NCI-H510A (cell line): ENCODE measurements at places on chromosomes 16 and 17.

GRCh38 chr17:71900621-71901229 is 220.1 kb upstream of the SOX9 start:
- no peak for DNase-seq

DNA sequence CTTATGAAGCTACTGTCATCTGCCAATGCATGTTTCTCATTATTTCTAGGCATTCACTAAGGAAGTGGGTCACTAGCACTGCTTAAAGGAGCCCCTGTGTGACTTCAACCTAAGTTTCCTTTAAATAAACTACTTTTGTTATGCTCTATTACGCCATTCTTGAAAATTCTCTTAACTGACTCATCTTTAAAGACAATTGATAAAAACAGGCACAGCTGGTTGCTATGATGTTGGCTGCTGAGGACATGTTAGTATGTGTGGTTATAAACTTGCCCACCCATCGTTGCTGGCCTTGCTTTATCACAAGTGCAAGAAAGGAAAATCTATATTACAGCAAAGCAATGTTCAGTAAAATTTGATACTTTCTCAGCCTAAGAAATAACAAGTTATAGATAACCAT is 75.8 kb upstream of the CNTNAP4 start:
- DNase-seq: no peak

GRCh38 chr17:4362141-4362540 is 4.3 kb downstream of the UBE2G1 start:
- DNase-seq: no peak

DNA sequence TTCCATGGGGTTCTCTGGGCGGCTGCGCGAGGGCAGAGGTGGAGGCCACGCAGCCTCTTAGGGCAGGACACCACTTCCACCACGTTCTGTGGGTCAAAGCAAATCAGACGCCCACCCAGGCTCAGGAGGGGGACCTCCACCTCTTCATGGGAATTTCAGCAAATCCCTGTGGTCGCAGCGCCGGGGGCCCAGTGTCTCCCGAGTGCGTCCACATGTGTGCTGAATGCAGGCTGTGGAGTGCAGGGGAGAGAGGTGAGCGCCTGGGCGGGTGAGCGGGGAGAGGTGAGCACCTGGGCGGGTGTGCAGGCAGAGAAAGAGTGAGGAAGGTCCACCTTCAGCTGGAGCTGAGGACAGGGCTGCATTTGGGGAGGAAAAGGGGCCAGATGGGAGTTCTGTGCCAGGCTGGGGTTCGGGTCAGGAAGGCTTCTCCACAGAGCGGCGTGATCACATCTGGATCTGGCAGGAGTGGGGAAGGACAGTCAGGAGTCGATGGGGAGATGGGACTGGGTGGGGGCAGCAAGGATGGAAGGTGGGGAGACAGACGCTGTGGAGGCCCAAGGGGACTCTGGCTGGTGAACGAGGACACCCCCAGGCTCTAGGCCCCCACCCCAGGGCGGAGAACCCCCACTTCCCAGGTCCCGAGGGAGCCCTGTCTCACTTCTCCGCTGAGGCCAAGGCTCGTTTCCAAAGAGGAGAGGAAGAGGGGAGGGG is 36.8 kb upstream of the CBFA2T3 start:
- DNase-seq: no peak

DNA sequence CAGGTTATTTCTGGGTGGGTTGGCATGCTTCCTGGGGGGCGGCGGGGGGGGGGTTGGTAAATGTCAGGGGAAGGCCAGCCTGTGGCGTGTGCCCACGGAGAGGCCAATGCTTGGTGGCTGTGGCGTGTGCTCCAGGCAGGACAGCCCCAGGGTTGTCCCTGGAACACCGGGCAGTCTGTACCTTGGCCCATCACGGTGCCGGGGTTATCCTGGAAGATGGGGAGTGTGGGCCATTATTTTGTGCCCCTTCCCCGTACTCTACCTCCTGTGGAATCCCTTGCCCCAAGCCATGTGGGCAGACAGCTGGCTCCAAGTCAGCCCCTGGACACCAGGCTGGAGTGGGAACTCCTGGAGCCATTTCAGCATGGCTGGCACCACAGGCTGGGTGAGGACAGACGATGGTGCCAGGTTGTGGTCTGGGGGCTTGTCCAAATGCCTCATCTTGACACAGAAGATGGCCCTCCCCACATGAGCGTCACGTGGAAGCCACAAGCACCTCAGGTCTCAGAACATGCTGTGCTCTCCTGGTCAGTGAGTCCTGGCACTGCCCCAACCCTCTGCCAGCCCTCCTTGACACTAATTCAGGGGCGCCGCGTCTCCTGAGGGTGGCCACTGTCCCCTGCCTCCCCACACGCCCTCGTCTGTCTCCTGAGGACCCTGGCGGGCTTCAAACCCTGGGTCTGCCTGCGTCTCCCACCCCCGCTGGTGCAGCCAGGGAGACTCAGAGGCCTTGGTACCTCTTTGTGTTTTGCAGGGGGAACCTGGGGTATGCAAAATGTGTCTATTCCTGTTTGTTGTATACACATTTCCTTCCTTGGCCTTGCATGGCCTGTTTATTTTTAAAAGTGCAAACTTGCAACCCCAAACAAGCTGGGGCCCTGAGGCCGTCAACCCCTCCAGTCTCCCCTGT is 4.3 kb downstream of the SLC16A3 start:
- no peak for DNase-seq

DNA sequence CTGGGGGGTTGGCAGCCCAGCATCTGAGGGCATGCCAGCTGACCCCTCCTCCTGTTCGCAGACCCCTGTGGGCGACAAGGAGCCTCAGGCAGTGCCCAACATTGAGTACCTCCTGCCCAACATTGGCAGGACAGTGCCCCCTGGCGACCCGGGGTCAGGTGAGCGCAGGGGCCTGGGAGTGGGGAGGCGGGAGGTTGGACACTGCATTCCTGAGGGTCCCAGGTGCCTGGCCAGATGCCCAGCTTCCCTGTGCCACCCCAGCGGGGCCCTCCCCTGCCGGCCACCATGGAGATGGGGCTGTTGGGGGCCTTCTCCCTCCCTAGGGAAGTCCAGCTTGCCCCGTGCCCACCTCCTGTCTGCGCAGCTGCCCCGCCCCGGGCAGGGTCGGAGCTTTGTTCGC is 70.1 kb downstream of the ARHGAP23 start:
- no peak for DNase-seq

GRCh38 chr16:10552998-10553491 is 27.4 kb downstream of the EMP2 start:
- no peak for DNase-seq

- DNase-seq: no peak
Observed at GRCh38 chr17:80099291-80100034, 1.9 kb upstream of the GAA start.

DNA sequence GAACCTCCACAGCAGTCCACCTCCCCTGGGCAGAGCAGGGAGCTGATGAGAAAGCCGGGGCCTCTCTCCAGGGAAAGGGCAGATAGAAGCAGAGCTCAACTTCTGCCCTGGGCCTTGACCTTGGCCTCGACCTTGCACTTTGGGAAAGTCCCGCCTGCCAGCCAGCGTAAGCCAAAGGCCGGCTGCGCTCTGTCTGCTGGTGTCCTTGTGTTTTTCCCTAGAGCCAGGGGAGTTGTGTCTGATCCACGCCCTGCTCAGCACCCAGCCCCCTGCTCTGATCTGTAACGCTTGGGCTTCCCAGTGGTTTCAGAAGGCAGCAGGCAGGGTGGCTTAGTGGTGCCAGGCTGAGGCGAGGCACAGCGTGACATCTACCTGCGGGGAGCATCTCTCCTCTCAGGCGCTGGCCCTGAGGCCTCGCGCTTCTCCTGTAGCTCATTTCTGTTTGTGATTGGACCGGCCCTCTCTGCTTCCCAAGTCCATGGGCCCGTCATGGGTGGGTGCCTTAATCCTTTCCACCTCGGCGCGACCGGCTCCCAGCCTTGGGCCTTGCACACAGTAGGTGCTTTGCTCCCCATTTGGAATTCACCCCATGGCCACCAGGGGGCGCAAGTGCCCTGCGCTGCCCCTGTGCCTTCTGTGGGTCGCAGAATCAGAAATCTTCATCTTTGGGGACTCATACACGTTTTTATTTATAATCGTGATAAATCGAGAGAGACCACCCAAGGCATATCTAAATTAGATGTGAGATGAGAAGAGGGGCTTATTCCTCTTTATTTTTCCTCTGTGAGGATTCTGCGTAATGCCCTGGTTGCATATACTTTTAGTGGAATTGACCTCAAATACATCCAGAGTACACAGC is 24.2 kb downstream of the SGSH start:
- no peak for DNase-seq

GRCh38 chr16:25788637-25789036 is 96.9 kb downstream of the HS3ST4 start:
- no peak for DNase-seq

DNA sequence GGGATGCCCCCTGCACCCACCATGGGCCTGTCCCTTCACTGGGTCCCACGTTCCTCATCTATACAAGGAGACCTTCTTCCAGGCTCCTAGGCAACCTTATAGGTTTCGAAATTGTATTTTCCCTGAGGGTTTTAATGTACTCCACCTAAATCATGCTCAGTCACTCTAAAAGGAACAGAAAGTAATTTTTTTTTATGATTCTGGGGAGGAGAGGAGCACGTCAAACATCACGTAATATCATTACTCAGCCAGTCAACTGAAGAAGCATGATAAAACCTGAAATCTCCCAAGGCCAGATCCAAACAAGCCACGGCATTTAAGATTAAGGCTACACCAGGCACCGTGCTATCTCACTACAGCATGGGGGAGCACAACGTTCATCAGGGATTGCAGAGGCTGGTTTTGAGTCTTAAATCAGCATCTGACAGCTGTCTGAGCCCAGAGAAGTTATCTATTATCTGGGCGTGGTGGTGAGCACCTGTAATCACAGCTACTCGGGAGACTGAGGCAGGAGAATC is 3.9 kb upstream of the TMEM114 start:
- no peak for DNase-seq

GRCh38 chr16:51055434-51055833 is 95.6 kb downstream of the SALL1 start:
- no peak for DNase-seq

DNA sequence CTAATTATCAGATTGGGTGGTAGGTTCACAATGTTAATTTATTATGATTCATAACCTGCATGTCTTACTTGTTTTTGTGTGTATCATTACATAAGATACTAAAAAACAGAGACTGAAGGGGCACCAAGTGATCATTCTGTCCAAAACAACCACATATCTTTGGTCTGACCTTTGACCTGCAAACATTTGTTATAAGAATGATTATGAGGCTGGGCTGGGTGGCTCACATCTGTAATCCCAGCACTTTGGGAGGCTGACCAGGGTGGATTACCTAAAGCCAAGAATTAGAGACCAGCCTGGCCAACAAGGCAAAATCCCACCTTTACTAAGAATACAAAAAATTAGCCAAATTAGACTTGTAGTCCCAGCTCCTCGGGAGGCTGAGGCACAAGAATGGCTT is 116.4 kb downstream of the SPAG9 start:
- DNase-seq: no peak
